ENCODE measurements at places on chromosomes 6 and 20.

GRCh38 chr6:10151144-10151915 lies 263.5 kb downstream of the TFAP2A start:
- DNase-seq: no peak

DNA sequence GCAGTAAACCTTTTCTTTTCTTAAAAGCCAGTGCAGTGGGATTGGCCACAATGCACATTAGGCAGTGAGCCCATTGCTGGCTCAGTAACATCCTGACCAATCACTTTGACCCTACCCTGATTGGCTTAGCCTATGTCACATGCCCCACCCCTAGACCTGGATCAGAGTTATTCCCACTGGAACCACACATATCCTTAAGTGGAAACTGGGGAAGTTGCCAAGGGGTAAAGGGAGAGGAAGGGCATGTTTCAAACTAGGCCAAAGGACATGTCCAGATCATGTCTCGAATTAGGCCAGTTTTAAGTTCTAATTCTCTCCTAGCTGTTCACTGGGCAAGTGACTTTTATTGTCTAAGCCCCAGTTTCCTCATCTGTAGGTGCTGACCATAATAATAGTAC lies 69.3 kb downstream of the LY86 start:
- DNase-seq: no peak

DNA sequence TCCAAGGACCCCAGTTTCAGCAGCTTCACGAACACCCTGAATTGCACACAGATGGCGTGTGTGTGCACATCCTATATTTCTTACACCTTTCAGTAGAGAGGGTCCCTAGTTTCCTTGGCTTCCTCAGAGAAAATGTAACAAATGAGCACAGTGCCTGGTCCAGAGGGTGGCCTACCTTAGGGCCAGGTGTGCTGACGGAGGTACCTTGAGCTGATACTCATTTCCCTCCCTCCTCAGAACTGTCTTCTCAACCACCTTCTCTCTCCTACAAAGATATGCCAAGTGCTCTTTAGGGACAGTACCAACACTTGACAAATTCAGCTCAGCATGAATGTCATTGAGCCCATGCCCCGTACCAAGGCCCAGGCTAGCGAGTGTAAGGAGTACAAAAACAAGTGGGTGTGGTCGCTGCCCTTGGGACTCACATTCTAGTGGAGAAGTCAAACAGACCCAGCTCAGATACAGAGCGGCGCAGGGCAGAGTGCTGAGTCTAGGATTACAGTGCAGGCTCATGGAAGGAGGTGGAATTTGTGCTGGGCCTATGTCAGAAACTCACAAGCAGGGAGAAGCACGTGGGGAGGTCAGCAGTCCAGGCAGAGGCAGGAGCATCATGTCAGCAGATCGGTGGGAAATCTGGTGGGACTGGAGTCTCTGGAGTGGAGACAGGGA lies 9.6 kb upstream of the BPHL start:
- DNase-seq: no peak

GRCh38 chr6:62286470-62286843 lies 432 bp upstream of the KHDRBS2 start:
- DNase-seq: no peak

DNA sequence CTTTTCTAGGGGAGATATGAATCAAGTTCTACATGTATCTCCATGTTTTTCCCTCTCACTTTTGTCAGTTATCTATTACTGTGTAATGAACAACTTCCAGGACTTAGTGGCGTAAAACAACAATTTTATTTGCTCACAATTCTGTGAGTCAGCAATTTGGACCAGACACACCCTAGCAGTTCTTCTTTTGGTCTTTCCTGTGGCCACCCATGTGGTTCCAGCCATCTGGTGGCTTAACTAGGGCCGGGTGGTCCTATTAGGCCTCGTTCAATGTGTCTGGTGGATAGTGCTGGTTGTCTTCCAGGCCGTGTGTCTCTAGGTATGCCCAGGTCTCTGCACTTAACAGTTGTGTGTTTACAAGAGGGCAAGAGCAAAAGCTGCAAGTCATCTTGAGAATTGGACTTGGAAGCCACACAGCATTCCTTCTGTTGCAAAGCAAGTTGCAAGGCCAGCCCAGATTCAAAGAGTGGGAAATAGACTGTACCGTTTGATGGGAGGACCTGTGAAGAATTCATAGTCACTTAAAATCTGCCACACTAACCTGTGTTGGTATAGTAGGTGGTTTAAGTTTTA lies 20.8 kb upstream of the SLC35D3 start:
- DNase-seq: no peak

GRCh38 chr6:52649536-52650160 lies 21.3 kb upstream of the TMEM14A start:
- no peak for DNase-seq

GRCh38 chr6:109808837-109809236 lies 117.7 kb downstream of the FIG4 start:
- no peak for DNase-seq

GRCh38 chr6:111802720-111803330 lies 70.4 kb downstream of the FYN start:
- no peak for DNase-seq

DNA sequence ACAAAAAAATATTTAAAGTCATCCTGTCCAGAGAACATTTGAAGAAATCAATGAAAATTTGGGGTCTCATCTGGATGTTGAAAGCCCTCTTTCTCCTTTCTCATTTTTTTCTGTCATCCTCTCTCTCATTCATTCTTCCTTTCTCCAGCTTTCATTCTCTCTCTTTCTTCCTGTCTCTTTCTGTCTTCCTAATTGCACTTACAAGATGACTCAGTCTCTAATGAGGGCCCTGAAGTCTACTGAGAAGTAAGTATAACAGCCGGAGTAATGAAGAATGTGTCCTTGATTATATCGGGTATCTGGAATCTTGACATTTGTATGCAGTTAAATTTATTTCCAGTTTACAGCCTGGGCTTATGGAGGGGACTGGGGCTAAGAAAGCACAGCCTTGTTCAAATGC lies 232.2 kb upstream of the SULF2 start:
- DNase-seq: no peak

GRCh38 chr6:78854546-78854945 lies 12.8 kb upstream of the IRAK1BP1 start:
- no peak for DNase-seq

- DNase-seq: no peak
Observed at GRCh38 chr6:81881660-81882059, 129.2 kb upstream of the TENT5A start.

- DNase-seq: no peak
Observed at GRCh38 chr6:44489910-44490604, 102.6 kb downstream of the CDC5L start.

GRCh38 chr20:62427172-62428001 lies at the start of gene RBBP8NL:
Gene RBBP8NL (minus strand): TSS chr20:62427539. CDS start chr20:62419647, 7,892 bp downstream.
- no peak for DNase-seq

DNA sequence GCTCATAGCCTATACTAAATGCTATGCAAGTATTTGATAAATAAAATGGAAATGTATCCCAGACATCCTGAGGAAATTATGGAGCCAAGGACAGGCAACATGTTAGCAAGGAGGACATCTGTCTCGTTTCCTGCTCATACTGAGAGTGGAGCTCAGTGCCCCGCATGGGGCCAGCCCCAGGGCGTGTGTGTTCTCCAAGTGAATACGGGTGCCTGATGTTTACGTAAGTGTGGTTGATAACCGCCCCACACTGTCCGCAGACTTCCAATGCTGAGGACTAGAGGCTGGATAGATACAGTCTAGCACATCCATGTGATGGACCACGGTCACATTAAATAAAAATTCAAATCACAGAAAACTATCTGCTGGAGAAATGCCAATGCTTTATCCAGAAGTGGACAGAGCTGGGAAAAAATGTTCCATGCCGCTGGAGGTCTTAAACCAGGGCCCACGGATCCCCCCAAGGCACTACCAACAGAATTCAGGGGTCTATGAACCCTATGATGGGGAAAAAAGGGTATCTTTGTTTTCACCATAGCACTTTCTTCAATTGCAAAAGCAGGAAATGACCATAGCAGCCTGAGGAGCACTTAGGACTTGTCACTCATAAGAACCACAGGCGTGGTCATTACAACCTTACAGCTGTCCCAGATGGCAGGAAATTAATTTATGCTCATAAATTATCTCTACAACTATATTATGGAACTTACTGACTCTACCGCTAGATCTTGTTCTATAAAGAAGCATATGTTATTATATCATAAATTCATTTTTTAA lies 24.9 kb downstream of the TGM2 start:
- no peak for DNase-seq

DNA sequence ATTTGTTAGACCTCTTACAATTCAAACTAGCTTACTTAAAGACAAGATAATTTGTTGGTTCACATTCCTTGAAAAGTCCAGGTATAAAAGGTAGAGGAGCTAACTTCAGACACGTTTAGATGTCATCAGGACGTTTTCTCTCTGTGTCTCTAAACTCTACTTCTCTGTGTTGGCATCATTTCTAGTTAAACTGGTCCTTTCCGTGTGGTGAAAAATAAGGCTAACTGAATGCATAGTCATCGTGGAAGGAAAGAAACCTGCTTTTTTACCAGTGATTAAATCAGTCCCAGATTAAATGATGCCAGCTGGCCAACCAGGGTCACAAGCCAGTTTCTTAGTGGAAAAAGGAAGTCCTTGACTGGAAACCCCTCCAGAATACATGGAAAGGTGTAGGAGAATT lies 168.4 kb upstream of the AHI1 start:
- DNase-seq: no peak

GRCh38 chr6:157760137-157760536 lies 62.9 kb upstream of the SNX9 start:
- no peak for DNase-seq

- no peak for DNase-seq
Observed at GRCh38 chr6:40999569-40999968, 39.5 kb downstream of the UNC5CL start.

GRCh38 chr20:57391439-57392301 lies 474 bp downstream of the RBM38 start:
- no peak for DNase-seq

GRCh38 chr6:70956191-70956450 lies 739 bp downstream of the B3GAT2 start:
- DNase-seq: no peak

- peak; percentile 44 for DNase-seq
Observed at GRCh38 chr20:25750765-25751696, 54.4 kb upstream of the ZNF337 start.

GRCh38 chr20:11015440-11015839 lies 341.6 kb upstream of the JAG1 start:
- no peak for DNase-seq

- no peak for DNase-seq
Observed at GRCh38 chr20:8972963-8973705, 95.8 kb upstream of the PLCB4 start.

- no peak for DNase-seq
Observed at GRCh38 chr6:40726853-40727252, 139.7 kb upstream of the LRFN2 start.

DNA sequence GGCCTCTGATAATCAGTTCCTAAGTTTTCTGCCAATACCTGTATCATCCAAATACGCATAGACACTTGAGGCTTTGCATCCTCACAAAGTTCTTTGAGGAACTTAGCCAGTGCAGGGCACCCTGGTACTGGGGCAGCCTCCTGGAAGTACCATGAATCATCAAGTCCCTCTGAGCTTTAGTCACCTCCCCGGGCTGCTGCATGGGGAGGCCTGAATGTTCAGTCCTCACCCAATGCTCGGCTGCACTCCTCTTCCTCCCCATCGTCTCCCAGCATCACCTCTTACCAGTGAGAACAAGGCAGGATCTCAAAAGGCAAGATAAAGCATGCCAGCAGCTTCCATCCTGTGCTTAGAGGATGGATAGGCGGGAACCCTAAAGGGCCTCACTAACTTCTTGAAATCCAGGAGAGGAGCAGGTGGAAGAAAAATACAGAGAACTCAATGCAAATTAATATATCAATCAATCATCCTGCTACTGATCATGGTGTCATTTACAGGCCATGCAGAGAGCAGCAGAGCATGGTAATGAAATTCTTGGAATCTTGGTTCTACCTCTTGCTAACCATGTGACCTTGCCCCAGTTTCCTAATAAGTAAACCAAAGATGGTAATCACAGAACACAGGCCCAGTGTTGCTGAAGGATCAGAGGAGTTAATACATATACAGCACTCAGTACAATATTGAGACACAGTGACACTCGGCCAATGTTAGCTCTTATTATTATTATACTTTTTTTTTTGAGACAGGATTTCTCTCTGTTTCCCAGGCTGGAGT lies 4.7 kb upstream of the CCN6 start:
- no peak for DNase-seq
